RKO (cell line): ENCODE measurements at places on chromosomes 5 and 9.

GRCh38 chr9:113355040-113355596 is 5.8 kb downstream of the BSPRY start:
- DNase-seq = peak; percentile 56

DNA sequence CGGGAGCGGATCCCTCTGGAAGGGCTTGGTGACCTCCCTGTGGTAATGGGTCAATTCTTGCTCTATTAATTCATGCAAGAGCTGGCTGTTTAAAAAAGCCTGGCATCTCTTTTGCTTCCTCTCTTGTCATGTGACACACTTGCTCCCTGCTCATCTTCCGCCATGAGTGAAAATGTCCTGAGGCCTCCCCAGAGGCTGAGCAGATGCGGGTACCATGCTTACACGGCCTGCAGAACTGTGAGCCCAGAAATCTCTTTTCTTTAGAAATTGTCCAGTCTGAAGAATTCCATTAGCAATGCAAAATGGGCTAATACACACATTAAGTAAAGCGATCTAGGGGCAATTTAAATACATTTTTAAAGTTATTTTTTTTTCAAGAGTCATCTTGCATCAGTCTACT is 48.7 kb upstream of the CDK20 start:
- DNase-seq = no peak

- DNase-seq = no peak
These were observed 95.8 kb upstream of the ANKRD55 start for GRCh38 chr5:56328753-56329560.

- no peak for DNase-seq
These were observed 32.5 kb downstream of the RASA1 start for GRCh38 chr5:87300176-87300575.

DNA sequence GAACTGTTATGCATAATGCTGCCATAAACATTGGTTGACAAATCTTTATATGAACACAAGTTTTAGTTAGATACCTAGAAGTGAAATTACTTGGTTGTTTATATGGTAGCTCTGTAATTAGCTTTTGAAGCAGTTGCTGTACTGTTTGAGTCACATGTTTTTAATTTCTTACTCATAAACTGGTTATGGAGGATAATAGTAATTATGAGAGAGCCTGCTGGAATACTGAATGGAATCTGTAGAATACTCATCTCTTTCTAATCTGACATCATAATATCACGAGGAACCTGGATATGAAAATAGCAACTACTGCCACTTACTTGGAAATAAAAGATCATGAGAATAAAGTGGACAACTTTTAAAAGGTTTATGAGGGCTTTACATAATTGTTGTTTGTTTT is 509.2 kb downstream of the CETN3 start:
- no peak for DNase-seq

- peak; percentile 50 for DNase-seq
These were observed 46.4 kb downstream of the MOCS2 start for GRCh38 chr5:53063176-53063575.

GRCh38 chr9:19934301-19934871 is 145.5 kb upstream of the SLC24A2 start:
- no peak for DNase-seq

DNA sequence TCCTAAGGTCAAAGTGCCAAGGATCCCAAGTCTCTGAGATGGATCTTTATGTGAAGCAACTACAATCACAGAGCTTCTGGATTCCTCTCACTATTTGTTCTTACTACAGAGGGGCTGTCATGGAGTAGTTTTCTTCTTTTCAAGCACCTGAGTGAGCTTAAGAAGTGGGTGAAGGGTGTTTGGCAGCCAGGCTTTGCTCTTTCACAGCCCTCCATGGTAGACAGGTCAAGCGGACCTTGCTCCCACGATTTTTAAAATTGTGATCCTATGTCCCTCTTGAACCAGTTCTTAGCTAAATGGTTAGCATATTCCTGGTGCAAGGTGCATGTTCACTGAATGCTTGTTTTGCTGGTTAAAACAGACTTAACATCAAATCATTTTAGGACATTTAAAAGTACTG is 332.2 kb downstream of the GADD45G start:
- DNase-seq = no peak

DNA sequence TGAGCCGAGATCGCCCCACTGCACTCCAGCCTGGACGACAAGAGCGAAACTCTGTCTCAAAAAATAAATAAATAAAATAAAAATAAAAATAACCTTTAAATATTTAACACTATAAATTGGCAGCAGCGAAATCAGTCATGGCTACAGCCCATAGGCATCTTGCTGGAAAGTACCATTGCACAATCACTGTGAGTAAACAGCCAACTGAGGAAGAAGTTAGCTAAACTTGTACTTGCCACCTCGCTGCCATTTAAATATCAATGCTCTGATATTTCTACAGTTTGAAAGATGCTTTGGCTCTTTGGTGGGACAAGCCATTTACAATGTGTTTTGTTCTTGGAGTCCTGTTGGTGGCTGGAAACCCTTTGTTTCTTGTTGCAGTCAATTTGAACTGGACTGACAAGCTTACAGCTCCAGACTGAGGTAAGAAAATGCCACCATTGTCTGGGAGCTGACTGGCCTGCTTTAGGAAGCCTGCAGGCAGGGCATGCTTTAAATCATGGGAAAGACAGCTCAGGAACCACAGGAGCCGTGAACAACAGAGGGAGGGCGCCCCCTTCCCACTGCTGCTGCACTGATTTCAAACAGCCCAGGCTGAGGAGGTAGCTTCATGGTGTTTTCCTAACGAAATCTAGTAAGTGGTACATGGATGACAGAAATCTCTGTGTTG is 322.8 kb upstream of the RFX3 start:
- DNase-seq = no peak

DNA sequence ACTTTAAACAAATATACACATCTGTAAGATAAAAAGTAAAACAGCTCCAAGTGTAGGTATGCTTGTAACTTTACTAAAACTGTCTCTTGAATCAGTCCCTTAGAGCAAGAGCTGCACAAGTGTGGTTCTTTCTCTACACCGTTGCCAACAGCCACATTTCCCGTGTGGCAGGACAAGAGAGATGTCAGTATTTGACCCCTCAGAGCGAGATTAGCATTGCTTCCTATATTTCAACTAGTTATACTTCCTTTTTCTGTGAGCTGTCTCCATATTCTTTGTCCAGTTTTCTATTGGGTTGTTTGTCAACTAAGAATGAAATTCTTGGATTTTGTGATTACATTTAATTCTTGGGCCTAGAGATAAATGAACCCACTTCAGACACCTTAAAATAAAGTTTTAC is 8.0 kb downstream of the PLIN2 start:
- no peak for DNase-seq

DNA sequence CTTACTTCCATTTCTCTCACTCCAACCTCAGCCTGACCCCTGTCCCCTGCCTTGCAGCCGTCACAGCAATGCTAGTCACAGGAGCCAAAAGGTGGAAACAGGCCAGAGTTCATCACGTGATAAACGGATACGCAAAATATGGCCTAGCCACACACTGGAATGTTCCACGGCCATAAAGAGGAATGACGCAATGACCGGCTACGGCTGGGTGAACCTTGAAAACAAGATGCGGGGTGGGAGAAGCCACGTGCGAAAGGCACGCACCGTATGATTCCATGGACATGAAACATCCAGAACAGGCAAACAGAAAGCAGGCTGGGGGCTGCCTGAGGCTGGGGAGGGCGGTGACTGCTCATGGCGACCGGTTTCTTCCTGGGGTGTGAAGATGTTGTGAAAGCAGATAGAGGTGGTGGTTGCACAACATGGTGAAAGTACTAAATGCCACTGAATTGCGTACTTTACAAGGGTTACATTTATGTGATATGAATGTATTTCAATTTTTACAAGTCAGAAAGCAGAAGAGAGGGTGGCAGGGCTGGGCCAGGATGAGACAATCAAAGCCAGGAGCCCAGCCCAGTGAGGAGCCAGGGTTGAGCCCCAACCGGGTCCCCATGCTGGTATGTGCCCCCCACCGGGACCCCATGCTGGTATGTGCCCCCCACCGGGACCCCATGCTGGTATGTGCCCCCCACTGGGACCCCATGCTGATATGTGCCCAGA is 117.8 kb upstream of the SARDH start:
- DNase-seq = no peak

- peak; percentile 39 for DNase-seq
These were observed 547 bp downstream of the ANP32B start for GRCh38 chr9:97983589-97984187.

- DNase-seq = peak; percentile 31
These were observed 32.9 kb downstream of the FGD3 start for GRCh38 chr9:92980085-92980745.

GRCh38 chr5:157607371-157608161 is 32.0 kb upstream of the ADAM19 start:
- DNase-seq = no peak

DNA sequence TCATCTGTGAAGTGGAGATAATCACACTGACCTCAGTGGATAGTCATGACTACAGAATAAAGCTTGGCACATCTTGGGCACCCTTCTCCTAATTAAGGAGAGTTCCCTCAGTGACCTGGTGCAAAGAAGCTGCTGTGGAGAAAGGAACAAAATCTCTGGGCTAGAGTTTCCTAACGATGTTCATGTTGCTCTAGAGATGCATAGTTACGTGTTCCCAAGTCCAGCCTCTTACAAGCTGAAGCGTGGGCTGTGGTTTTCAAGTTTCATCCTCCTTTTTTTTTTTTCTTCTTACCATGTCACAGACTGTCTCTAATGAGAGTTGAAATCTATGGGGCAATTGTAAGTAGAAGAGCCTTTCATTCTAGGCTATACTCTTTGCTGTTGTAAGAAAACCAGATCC is 113.8 kb downstream of the DOCK8 start:
- DNase-seq = no peak

DNA sequence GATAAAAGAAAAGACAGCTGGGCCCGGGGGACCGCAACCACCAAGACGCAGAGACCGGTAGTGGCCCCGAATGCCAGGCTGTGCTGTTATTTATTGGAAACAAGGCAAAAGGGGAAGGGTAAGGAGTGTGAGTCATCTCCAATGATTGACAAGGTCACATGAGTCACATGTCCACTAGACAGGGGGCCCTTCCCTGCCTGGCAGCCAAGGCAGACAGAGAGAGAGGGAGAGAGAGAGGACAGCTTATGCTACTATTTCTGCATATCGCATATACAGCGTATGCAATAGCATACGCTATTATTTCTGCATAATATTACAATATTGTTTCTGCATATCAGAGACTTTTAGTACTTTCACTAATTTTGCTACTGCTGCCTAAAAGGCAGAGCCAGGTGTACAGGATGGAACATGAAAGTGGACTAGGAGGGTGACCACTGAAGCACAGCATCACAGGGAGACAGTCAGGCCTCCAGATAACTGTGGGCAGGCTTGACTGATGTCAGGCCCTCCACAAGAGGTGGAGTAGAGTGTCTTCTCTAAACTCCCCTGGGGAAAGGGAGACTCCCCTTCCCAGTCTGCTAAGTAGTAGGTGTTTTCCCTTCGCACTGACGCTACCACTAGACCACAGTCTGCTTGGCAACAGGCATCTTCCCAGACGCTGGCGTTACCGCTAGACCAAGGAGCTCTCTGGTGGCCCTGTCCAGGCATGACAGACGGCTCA is 50.3 kb downstream of the RFX3 start:
- DNase-seq = peak; percentile 15
